ENCODE measurements at places on chromosomes 2 and 18. TPM values are rescaled to one million over a fixed set of nuclear protein-coding genes. Genes with fewer than 3 reads are reported as not detected.

- no peak for DNase-seq
These were observed 73.6 kb downstream of the CD226 start for GRCh38 chr18:69874058-69874457.

The HOXD13 gene
- not detected for total RNA-seq

DNA sequence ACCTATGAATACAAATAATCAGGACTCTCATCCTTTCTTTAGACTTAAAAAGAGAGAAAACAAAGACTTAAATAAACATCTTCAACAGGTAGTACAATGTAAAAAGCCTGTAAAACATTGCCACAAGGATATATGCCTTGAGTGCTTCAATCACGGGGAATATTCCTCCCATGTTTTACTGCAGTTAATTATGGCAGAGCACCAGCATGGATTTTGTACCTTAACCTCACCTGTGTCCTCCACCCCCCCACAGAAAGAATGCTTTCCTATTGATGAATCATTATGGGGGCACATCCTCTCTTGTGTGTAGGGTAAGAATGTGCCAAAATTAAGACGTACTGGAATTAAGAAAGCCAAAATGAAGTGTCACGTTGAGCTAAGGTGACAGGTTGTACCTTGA, 189.9 kb upstream of the FOSL2 start:
- DNase-seq: no peak

The PPM1G gene
- total RNA-seq: 57.4 TPM

GRCh38 chr18:33194793-33195192, 245.7 kb downstream of the CCDC178 start:
- no peak for DNase-seq
